IPS-NIHi11 (cell line): ENCODE measurements at places on chromosomes 7 and 10.
A peak's percentile ranks its signal among the peaks of the same experiment; 100 is the strongest.

- DNase-seq = no peak
Observed at GRCh38 chr10:104253106-104253505, 1.6 kb upstream of the GSTO1 start.

DNA sequence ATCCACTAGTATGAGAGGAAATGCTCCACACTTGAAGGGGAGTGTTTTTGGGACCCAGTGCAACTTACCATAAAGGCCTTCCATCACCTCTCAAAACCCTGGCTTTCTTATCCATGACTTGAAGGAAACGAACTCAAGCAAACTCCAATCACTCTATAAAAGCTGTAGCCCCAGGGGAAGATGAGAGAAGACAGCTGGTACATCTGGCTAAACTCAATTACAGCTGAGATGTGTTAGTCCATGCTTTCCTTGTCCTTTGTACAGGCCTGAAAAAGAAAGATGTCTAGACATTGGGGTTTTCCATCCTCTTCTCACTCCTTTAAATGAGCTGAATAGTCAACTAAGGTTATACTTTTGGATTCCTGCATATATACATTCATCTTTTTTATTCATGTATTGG, 89.5 kb upstream of the ANKRD30A start:
- DNase-seq = no peak

- DNase-seq = no peak
Observed at GRCh38 chr10:72218325-72218724, 2.2 kb upstream of the ASCC1 start.

GRCh38 chr10:86107131-86107530, 259.5 kb downstream of the GRID1 start:
- DNase-seq = no peak

GRCh38 chr7:119967221-119967620, 305.8 kb upstream of the KCND2 start:
- no peak for DNase-seq

GRCh38 chr7:20320786-20321185, 9.9 kb upstream of the ITGB8 start:
- no peak for DNase-seq

GRCh38 chr7:12729112-12729511, 41.7 kb downstream of the ARL4A start:
- peak; percentile 73 for DNase-seq

DNA sequence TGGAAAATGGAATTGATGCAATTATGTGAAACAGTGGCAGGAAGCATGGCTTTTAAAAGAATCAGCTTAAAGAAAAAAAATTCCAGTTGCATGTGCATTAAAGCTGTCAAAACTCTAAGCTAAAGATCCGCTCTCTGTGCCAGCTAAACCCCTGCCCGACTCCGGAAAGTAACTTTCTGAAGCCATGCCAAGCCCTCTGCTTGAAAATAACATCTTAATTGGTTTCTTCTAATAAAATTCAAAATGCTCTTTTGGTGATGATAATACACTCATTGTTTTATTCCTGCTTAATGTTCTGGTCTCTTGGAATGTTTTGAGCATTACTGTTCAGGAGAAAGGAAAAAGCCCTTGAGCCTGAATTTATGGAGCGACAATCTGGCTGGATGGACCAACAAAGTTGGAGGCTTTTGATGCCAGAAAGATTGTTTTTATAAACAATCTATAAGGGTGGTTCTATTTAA, 11.7 kb downstream of the SEMA3C start:
- DNase-seq = no peak

DNA sequence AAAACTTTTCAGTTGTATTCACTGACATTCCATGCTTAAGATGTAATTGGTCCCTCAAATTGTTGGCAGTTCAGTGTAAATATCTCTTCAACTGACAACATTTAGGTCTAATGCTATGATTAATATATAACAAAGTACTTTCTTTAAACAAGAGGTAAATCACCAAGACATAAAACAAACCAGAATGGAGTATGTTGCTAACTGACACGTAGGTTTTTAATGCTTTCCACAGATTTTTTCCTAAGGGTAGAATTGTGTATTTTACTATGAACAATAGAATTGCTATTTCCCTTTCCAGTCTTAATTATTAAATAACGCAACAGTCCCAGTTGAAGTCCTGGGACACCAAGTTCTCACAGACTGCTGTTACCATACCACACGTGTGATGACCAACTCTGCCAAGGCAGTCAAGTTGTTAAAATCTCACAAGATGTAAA, 4.1 kb downstream of the JCAD start:
- no peak for DNase-seq

GRCh38 chr7:135712182-135712782, 15.7 kb downstream of the SLC13A4 start:
- no peak for DNase-seq

DNA sequence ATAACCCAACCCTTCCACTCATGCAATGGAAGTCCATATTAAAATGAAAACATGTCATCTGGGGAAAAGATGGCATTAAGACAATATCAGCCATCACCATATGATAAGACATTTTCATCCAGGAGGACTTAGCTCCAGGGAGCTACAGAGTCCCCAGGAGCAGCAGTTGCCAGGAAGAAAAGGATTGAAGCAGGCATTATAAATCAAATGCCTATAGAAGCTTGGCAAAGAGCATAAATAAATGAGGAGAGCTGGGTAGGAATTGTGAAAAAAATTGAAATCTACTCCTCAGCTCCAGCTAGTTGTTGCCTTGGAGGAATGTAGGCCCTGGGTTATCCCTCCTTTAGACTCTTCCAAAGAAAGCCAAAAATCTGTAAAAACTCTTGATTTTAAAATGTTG, 42.5 kb downstream of the FAM13C start:
- DNase-seq = peak; percentile 27

DNA sequence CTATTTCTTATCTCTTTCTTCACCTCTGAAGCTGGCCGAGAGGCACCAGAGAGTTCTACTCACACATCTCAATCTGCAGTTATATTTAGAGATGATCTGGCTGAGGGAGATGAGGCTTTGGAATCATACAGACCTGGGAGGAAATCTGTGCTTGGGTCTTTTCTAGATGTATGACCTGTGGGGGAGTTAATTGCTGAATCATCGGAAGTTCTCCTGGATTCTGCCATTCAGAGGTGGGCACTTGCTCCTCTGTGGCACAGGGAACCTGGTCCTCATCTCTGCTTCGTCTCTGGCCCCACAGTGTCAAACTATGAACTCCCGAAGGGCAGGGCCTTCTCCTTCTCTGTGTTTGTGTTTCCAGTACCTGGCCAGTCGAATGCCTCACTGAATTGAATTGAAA, 52.5 kb downstream of the BLNK start:
- no peak for DNase-seq

GRCh38 chr10:87799860-87800259, 18.2 kb downstream of the ATAD1 start:
- no peak for DNase-seq

GRCh38 chr10:124496150-124496549, 34.5 kb downstream of the LHPP start:
- DNase-seq = no peak

- DNase-seq = no peak
Observed at GRCh38 chr10:35675846-35676245, 33.8 kb upstream of the FZD8 start.

DNA sequence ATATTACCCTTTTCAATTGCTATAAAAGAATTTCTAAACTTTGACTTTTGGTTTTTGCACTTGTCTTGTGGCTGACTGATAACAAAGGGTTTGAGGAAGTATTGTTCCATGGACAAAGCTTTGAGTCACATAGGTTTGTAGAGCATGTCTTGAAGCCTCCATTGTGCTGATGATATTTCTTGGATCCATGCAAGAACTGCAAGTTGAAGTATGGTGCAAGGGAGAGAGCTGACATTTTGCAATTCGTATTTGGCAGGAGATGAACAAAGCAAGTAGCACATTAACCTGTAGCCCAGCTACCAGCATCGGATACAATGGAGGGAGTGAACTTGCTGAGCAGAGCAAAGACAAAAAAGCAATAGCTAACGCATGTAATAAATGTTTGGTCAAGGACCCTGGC, 23.4 kb downstream of the MGAM2 start:
- DNase-seq = no peak

GRCh38 chr10:116848032-116848943, 1.0 kb upstream of the ENO4 start:
- DNase-seq = no peak

- peak; percentile 85 for DNase-seq
Observed at GRCh38 chr7:101362334-101363195, at the start of gene COL26A1. Gene COL26A1 (plus strand): TSS chr7:101362875. CDS start chr7:101363033, 158 bp downstream.

GRCh38 chr10:4066581-4067390, 281.8 kb upstream of the KLF6 start:
- DNase-seq = no peak

DNA sequence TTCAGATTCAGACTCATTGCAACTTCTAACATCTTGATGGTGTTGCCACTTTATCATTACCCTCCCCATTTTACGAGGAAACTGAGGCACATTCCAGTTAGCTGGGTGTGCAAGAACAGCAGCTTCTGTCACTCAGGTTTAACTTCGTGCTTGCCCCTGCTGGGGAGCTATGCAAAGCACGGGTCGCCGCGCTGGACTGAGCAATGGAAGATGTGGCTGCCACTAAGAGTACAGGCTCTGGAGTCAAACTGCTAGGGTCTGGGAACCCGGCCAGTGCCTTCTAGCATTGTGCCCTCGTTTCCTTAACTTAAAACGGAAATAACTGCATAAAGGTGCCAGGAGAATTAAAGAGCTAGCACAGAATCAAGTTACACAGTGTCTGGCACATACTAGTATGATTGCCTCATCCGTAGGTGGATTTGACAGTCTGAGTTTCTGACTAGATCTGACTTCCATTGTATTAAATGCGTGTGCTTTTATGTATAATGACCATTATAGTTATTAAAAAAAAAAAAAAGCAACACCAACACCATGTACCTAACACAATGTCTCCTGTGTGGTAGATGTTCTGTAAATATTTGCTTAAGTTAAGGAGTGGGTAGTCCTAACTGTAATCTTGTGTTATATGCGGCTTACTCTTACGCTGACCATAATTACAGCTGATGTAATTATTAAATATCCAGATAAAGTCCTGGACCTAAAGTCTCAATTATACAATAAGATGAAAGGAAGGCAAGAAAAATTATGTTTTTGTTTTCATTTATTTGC, 842 bp downstream of the ZNF22 start:
- peak; percentile 55 for DNase-seq

DNA sequence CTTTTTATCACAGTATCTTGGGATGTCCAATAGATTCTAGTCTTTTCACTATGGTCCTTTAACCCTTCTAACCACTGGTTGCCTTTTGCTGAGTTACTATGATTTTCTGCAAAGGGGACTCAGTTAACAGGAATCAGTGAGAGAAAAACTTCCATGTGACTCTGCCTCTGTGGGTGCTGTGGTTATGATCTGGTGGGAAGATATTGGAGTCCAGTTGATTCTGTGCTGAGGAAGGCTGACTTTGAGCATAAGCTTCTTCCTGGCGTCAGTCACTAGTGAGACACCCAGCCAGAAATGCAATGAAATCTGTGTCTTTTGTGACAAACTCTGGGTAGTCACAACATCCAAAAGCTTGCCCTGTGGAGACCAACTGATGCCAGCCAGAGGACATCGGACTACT, 648.0 kb downstream of the SUGCT start:
- DNase-seq = no peak

DNA sequence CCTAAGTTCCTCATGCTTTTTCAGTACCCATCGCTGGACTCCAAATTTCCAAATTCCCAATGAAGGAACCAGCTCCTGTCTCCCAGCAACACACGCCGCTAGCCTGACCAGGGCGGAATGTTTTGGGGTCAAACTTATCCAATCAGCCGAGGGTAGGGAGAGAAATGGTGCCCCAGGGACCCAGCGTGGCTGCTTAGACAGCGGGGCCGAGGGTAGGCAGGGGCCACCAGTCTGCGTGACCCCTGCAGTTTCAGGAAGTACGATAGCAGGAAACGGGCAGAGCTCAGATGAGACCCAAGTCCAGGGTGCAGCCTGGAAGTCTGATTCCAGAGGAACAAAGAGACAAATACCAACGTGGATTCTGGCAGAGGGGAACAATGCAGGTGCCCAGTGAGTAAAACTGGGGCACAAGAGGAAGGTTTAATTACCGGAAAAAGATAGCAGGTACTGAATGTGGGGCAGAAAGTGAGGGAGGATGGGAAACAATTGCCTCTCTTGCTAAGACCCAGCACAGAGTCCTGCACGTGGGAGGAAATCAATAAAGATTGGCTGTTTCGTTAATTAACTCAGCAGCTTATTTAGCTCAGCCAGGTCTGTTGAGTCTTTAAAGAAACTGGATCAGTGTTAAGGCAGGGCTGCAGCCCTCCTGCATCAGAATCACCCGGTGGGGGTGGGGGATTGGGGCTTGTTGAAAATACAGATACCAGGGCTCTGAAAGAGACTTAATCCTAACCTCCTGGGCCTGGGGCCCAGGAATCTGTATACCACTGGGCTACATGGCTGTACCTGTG, 50.4 kb upstream of the NFE2L3 start:
- DNase-seq = no peak

GRCh38 chr7:157678501-157678900, 341.7 kb downstream of the DNAJB6 start:
- no peak for DNase-seq

DNA sequence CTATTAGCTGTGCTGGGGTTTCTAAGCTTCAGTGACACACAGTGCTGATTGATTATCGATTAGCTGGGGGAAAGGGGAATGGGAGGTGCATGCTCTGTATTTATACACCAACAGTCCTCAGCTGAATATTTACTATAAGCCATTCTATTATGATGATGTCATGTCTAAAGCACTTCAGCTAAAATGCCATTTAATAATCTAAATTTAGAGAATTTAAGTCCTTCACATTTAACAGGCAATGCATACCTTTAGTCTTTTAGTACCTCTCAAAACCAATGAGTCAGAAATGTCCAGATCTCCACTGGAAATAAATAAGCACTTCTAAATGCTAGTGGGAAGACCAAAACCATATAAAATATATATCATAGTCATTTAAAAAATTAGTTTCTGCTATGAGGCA, 24.6 kb downstream of the RPP38 start:
- no peak for DNase-seq

GRCh38 chr7:47091141-47091540, 490.8 kb downstream of the TNS3 start:
- no peak for DNase-seq

DNA sequence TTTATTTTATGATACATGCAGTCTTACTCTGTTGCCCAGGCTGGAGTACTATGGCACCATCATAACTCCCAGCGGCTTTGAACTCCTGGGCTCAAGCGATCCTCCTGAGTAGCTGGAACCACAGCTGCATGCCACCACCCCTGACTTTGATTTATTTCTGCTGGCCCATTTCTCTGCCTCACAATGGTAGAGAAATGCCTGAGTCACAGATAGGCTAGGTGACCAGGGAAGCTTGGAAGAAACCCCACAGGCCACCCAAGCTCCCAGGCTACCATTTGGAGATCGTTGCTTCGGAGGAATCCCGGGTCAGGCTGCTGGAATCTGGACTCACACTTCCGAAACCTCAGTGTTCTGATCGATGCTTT, 17.4 kb upstream of the BAIAP2L1 start:
- DNase-seq = no peak
